ENCODE measurements at places on chromosomes 11 and 22.

- no peak for DNase-seq
These were observed 387.9 kb downstream of the MIAT start for GRCh38 chr22:27045103-27045947.

- DNase-seq, result no peak
These were observed 759.4 kb downstream of the NELL1 start for GRCh38 chr11:21428796-21429195.

DNA sequence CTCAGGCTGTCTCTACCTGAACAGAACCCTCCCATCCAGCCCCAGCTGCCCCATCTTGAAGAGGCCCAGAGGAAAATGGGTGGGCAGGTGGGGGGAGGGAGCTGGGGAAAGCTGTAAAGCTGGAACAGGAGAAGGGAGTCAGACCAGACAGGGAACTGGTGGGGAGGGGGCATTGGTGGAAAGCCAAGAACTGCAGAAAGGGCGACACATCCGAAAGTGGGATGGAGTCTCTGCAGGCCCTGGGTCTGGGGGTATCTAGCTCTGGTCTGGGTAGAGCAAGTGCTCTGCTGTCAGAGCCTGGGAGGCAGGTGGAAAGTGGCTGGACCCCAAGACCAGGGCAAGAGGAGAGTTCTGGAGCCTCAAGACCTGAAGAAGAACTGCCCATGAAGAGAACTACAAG is 7.7 kb downstream of the TMPRSS13 start:
- no peak for DNase-seq

GRCh38 chr22:42313804-42314581 is 43.5 kb upstream of the TCF20 start:
- peak; percentile 90 for DNase-seq

DNA sequence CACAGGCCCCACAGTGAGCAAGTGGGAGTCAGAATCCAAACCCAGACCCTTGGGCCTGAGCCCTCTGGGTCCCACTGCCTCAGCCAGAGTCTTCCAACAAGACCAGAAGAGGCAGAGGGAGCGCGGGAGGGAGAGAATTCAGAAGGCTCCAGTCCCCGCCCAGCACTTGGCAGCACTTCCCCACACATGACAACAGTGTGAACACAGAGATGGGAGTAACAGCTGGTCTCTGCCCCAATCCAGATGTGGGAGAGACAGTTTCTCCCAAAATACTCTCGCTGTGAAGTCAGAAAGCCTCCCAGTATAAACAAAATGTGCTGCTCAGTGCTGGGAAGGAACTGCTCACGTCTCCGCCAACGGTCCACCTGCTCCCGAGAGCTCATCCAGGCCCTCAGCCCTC is 219.9 kb downstream of the MN1 start:
- DNase-seq, result no peak

GRCh38 chr11:128326791-128327190 is 260.6 kb downstream of the ETS1 start:
- no peak for DNase-seq

DNA sequence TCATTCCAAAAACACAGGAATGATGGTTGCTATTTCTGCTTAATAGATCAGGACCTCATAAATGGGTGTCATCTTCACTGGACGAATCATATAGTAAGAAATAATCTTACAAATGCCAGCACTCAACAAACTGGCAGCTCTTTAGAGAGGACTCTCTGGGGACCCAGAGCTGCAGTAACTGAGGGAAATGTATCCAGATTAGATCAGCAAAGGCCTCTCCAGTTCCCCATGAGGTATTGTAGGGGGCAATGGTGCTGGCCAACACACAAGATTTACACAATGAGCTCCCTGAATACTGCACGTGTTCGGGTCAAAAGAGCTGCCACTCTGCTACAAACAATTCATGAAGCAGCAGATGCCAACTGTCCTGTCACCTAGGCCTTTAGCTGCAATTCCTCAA is 110.2 kb downstream of the RBFOX2 start:
- peak; percentile 71 for DNase-seq

DNA sequence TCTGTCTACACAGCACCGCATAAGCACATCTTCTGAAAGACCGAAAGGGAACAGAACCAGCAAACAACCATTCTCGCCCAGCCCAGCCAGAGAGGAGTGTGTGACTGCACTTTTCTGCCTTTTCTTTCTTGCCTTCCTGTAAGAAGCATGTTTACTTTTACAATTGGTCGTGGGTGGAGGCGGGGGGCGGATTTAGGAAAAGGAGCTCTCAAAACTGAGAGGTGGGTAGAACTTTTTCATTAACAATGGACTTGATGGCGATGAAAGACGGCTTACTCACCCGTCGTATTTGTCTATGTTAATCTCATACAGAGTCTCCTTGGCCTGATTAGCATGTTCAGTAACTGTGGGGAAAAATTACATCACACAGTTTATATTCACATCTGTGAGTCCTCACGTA is 27.2 kb downstream of the CERK start:
- no peak for DNase-seq

- no peak for DNase-seq
These were observed 107.1 kb downstream of the GAB2 start for GRCh38 chr11:78310500-78310909.

DNA sequence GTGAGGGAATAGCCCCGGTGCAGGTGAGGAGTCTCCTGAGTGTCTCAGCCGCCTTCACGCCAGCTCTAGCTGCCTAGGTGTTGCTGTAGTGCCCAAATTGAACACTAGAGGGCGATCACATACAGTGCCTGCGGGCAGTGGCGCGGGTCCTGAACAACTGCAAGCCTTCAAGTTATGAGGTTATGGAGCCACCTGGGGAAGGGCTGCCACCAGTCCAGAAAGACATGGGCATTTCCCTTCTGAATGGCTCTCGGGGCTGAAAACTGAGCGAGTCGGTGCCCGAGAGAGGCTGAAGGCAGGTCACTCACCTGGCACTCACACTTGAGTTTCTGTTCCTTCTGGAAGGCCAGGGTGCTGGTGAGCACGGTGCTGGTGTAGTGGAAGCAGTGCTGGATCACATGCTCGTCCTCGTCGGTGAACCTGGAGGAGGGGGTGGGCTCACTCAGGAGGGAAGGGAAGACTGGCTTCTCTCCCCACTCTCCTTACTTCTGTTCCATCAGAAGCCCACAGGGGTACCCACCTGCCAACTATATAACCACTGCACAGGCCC is 88.4 kb downstream of the PDE2A start:
- peak; percentile 71 for DNase-seq

GRCh38 chr11:131511794-131512193 is 141.4 kb downstream of the NTM start:
- DNase-seq, result no peak

GRCh38 chr11:115008799-115009198 is 330.5 kb downstream of the NXPE2 start:
- no peak for DNase-seq

DNA sequence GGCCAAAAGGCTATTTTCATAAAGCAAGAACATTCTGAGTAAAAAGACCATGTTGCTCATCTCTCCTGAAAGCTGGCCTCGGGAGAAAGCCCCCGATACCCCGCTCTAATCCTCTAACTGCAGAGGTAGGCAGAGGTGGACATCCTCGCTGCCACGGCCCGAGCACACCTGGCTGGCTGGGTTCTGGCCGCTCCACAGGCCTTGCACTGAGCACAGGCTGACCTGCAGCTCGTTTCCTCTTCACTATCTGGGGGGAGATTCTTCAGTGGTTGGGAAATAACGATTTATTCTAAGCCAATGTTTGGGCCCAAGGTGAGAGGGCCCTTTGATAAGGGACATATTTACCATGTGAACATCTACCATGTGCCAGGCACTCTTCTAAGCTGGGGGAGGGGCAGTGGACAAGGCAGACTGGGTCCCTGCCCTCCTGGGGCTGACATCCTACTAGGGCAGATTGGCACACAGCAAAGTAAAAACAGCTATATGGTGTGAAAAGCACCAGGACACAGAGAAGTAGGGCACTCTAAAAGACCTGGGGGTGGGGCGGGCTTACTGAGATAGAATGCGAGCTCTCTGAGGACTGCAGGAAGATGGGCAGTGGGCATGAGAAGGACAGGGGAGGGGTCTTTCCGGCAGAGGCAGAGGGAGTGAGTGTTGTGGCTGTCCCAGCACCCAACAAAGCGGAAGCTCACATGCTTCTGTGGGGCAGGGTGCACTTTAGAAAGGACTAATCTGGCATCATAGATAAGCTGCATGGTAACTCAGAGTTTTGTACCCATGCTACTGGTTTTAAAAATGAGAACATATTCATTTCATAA is 65.5 kb upstream of the ARFGAP3 start:
- DNase-seq, result no peak

GRCh38 chr22:27642104-27642800 is 159.3 kb downstream of the MN1 start:
- no peak for DNase-seq

DNA sequence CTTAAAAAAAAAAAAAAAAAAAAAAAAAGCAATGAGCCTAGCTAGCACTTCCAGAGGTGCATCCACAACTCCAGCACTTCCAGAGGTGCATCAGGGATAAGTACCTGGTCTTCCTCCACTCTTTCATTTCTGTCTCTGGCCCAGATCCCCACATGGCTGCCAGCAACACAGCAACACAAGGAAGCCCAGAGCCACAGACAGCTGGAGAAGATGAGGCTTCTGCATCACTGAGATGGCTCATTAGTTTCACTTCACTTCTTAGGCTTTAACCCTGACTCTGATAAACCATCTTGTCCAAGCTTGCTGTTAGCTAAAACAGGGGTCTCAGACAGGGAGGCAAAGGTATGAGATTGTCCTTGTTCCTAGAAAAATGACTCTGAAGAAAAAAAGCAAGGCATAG is 35.6 kb downstream of the PC start:
- DNase-seq, result no peak

DNA sequence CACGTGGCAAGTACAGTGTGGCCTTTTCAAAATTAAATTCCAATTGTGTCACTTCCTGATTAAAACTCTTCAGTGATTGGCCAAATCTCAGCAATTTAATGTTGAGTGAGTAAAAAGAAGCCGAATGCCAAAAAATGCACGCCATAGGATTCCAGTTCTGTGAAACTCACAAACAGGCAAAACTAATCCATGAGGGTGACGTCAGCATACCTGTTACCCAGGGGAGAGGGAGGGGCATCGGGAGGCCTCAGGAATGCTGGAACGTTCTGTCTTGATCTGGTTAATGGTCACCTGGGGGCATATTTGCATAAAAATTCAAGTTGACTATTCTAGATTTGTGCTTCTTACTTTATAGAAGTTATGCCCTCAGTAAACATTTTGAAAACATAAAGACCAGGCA is 39.9 kb upstream of the RAB1B start:
- no peak for DNase-seq

GRCh38 chr11:15816260-15816871 is 540.0 kb downstream of the SOX6 start:
- no peak for DNase-seq

Data from BE2C (cell line).